ENCODE measurements at places on chromosomes 5 and 9.
A peak's percentile ranks its signal among the peaks of the same experiment; 100 is the strongest.

DNA sequence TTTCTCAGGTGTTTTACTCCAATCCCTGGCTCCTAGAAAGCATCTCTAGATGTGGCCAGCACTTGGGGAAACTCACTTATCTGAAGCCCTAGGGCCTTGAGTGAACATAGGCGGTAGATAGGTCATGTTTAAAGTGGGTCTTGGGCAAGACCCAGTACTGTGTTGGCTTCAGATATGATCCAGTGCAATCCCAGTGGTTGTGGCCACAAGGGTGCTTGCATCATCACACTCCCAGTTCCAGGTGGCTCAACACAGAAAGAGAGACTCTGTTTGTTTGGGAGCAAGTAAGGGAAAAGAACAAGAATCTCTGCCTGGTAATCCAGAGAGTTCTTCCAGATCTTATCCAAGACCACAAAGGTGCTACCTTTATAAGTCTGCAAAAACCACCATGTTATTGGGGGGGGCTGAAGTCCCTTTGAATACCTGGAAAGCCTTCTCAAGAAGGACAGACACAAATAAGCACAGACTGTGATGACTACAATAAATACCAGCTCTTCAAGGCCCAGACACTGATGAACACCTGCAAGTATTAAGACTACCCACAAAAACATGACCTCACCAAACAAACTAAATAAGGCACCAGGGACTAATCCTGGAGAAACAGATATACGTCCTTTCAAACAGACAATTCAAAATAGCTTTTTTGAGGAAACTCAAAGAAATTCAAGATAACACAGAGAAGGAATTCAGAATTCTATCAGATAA lies 114.7 kb downstream of the LURAP1L start:
- DNase-seq: no peak

DNA sequence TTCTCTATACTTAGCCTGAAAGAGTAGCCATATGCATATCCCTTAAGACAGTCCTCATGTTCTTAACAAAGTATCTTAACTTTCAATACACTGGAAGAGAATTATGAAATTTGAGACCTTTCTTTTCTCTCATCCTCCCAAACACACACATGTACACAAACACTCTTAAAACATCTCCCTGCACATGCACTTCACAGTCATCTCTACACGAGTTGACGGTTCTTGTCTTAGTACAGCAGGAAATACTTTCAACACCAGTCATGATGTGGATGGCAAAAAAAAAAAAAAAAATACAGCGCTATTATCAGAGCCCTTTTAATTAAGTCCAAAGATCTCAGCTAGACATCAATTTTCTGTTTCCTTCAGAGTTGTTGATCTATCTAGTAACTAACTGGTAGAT lies 43.6 kb upstream of the PCSK1 start:
- DNase-seq: no peak

GRCh38 chr5:96871686-96872085 lies 4.6 kb upstream of the ERAP2 start:
- no peak for DNase-seq

DNA sequence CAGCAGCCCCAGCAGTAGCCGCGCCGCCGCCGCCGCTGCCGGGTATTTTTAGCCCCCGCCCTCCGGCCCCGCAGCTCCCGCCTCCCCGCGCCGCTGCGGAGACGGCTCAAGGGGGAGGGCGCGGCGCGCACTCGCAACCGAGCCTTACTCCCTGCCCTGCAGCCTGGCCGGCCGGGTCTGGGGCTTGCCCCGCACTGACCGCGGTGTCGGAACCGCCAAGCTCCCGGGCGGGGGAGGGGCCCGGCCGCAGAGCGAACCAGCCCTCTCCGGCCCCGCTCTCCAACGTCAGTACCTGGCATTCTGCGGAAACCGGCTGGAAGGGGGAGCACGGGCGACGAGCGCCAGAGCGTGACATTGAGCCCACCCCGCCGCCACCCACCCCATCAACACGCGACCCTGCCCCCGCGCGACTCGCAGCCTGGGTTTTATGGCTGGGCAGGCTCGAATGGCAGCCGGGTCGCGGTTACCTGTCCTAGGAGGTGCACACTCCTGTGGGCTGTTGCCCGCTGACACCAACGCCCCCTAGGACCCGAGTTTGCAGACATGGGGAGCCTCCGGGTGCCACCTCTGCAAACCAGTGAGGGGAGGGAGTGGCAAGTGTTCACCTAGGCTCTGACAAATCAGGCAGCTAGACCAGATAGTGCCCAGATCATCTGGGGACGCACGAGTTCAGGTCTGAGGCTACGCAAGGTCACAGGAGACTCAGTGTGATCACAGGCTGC lies at the start of gene ACSL6:
Gene ACSL6, minus strand, starts transcription at position 37 of the 722 bp plus-strand sequence. CDS start 105 bp downstream, outside the sequence.
- no peak for DNase-seq

DNA sequence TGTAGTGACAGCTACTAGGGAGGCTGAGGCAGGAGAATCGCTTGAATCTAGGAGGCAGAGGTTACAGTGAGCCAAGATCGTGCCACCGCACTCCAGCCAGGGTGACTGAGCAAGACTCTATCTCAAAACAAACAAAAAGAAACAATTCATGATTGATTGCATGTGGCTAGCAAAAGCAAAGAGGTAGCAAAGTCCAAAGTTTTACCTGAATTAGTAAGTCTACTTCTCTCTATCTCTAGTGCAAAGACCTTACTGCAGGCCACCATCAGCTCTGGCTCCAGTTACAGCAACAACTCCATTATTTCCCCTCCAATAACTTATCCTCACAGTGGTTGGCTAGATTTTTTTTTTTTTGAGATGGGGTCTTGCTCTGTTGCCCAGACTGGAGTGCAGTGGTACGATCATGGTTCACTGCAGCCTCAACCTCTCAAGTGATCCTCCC lies 6.2 kb upstream of the SAR1B start:
- DNase-seq: peak; percentile 96

DNA sequence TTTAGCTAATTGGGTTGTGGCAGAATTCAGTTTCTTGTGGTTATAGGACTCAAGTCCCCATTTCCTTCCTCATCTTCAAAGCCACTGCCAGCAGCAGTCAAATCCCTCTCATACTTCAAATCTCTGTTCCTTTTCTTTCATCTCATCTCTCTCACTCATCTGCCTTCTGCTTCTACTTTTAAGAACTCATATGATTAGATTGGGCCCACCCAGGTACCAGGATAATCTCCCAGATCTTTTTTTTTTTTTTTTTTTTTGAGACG lies 8.0 kb upstream of the REEP5 start:
- DNase-seq: no peak

- no peak for DNase-seq
These were observed 524 bp downstream of the CYFIP2 start for GRCh38 chr5:157266286-157267007.

GRCh38 chr9:121679901-121680635 lies 28.6 kb downstream of the DAB2IP start:
- no peak for DNase-seq

DNA sequence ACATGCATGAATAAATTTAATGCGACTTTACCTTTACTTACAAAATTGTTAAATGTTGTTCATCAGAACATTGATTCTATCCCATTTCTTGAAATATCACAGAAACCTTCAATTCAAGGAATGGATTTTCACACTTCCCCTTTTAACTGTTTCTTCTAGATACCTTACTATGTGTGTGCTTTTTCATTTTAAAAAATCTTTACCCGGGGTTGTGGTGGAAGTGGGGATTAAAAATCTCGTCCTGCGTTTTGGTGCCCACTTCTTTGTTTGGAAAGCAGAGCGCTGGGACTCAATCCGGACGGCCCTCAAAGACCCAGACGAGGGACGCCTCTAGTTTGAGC lies 5.8 kb upstream of the MEF2C start:
- no peak for DNase-seq

GRCh38 chr9:94881454-94881853 lies 155.0 kb downstream of the AOPEP start:
- no peak for DNase-seq

GRCh38 chr5:73816656-73817420 lies 190.8 kb downstream of the ARHGEF28 start:
- no peak for DNase-seq

- DNase-seq: no peak
These were observed 137.7 kb upstream of the GRIA1 start for GRCh38 chr5:153352685-153353219.

GRCh38 chr9:121688146-121688680 lies 36.8 kb downstream of the DAB2IP start:
- no peak for DNase-seq

DNA sequence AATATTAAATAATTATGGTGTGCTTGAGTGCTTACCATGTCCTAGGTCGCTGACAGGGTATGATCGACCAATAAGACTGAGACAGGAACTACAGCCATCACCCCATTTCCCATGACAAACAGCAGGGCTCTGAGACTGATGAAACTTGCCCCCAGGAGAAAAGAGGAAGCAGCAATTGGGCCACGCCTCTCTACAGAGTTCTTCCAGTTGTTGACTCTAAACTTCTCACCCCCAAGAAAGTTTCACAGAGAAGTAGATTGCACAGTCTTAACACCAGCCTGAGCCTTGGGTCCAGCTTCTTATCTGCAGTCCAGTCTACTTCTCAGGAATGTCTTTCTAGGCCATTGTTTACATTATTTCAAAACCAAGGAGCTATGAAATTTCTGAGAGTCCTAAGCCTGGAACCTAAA lies 182.2 kb upstream of the ANKRD55 start:
- DNase-seq: no peak

DNA sequence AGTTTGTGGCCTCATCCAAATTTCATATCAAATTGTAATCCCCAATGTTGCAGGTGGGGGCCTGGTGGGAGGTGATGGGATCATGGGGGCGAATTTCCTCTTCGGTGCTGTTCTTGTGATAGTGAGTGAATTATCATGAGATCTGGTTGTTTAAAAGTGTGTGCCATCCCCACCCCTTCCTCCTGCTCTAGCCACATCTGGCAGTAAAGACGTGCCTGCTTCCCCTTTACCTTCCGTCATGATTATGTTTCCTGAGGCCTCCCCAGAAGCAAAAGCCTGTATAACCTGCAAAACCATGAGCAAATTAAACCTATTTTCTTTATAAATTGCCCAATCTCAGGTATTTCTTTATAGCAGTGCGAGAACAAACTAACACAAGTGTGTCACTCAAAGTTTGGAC lies 71.0 kb upstream of the MOCS2 start:
- DNase-seq: no peak

- no peak for DNase-seq
These were observed 171.0 kb downstream of the ARRDC3 start for GRCh38 chr5:91211997-91212713.

- no peak for DNase-seq
These were observed 353.3 kb downstream of the ARHGEF28 start for GRCh38 chr5:73979321-73979720.

DNA sequence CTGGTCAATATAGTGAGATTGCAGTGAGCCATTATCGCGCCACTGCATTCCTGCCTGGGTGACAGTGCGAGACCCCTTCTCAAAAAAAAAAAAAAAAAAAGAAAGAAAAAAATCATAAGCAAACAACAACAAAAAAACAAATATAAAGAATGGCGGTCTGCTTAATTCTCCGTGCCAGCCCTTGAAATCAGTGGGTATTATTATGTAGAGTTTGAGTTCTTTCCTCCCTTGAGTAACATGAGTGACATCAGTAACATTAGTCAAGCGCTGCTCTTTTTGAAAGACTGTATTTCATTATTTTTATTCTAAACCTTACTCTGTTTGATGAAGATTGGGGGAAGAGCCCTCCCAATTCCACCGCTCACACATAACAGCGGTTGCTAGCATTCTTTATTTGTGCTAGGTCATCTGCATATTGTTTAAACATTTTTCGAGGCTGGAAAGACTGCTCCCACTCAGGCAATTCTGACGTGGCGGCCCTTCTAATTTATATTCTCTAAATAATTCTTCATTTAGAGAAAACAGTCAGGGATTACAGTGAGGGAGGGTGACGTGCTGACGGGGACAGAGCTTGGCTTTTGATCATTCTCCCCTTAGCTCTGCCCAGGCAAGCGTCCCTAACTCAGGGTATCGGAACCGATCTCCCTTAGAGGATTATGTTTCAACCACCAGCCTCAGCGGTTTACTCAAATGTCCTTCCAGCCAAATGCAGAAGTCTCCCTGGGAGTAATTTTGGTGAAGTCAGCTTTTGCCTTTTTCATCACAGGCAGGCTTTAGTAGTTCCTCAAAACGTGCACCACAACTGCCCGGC lies 860 bp upstream of the MARCHF6 start:
- peak; percentile 23 for DNase-seq

DNA sequence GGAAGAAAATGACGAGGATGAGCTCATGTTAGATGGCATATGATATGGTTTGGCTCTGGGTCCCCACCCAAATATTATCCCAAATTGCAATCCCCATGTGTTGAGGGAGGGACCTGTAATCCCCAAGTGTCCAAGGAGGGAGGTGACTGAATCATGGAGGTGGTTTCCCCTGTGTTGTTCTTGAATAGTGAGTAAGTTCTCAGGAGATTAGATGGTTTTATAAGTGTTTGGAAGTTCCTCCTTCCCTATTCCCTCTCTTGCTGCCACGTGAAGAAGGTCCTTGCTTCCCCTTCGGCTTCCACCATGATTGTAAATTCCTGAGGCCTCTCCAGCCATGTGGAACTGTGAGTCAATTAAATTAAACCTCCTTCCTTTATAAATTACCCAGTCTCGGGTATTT lies 10.1 kb downstream of the EDIL3 start:
- no peak for DNase-seq

DNA sequence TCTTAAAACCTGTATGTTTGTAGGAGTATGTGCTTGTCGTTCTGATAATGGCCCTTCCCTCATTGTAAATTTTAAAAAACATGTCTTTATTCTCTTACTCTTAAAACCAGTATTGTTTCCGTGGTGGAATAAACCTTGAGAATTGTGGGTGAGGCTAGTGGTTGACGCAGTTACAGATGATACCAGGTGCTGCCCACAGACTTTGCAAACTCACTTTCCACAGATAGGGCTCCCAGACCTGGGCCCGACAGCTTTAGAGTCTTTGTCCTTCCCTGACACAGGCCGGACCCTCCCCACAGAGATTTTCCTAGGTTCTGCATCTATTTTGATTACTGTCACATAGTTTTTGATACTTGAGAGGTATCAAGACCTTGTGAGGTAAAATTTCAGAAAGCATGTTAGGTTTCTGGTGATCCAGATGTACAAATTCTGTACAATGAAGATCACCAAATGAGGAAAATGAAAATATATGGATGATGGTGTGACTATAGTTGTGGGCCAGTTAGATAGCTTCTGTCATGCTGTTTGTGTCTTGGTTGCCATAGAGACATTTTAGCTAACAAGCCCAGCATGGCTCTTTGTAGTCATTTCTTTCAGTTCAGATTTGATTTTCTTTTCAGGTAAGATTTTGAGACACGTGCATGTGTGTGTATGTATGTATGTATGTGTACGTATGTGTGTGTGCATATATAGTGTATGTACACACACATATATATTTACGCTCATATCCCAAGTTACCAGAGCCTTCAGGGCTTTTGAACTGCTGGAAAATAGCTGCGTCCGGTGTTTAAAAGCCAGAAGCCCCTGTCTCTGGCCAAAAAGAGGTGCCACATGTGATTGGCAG lies 33.8 kb downstream of the DMRT1 start:
- DNase-seq: no peak

GRCh38 chr5:129387944-129388343 lies 72.2 kb upstream of the ADAMTS19 start:
- no peak for DNase-seq

All from HepG2 (cell line).